CD14-positive monocyte (primary cell): ENCODE measurements at places on chromosomes 3 and 15. TPM values are rescaled to one million over a fixed set of nuclear protein-coding genes. Genes with fewer than 3 reads are reported as not detected.

FETUB gene
- polyA plus RNA-seq: not detected in 2 replicates

POTEB3 gene
- polyA plus RNA-seq: not detected

FBXL22 gene
- polyA plus RNA-seq: not detected

SERPINI2 gene
- polyA plus RNA-seq: not detected

LRRN1 gene
- polyA plus RNA-seq: not detected

CTXN2 gene
- not detected for polyA plus RNA-seq

SKOR1 gene
- not detected for polyA plus RNA-seq
